H1 (cell line): ENCODE measurements at places on chromosomes 2 and 18.
A peak's percentile ranks its signal among the peaks of the same experiment; 100 is the strongest.

GRCh38 chr2:100821255-100821910, 1.4 kb downstream of the NPAS2 start:
- peaks cover 47% of the 10 kb centered on the region for H3K27me3 ChIP-seq
- no peak for DNase-seq
- no peak overlapping the region for H3K27ac ChIP-seq

DNA sequence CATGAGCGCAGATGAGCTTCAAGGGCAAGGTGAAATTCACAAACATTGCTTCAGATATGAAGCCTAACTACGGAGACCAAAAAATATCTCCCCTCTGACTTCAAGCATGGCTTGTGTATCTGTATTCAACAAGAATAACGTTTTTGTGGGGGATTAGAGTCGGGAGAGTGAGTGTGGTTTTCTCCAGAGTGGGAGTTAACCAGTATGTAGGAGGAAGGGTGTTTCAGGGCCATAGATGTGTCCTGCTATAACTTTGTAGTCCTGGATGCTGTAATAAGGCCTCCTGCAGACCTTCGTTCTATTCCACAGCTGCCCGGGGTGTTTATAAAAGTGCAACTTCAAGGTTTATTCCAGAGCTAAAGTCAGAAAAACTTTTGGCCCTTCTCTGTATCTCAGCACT, 12.9 kb upstream of the C2orf74 start:
- H3K27me3 ChIP-seq: no peaks in the 10 kb centered on the region
- no peak for DNase-seq
- no peaks in the 10 kb centered on the region for H3K4me1 ChIP-seq
- no peak overlapping the region for H3K27ac ChIP-seq
- peaks cover 10% of the 10 kb centered on the region; the same call in 1 of the 2 replicates for H3K36me3 ChIP-seq

DNA sequence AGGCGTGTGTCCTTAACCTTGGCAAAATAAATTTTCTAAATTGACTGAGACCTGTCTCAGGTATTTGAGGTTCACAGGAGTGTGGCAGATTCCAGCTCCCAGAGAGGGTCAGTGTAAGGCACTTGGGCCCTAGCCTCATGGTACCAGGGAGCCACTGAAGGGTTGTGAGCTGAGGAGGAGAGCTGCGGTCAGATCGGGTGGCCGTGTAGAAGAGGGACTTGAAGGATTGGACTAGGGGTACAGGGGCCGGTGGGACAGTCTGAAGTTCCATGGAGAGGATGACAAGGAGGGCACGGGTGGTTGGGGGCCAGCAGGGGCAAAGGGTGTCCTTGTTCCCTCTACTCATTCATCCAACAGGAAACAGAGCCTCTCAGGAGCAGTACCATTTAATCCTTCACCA, 327.0 kb upstream of the HS6ST1 start:
- peak overlapping the region; percentile 78; the same call in 1 of the 2 replicates for H3K27ac ChIP-seq
- H3K36me3 ChIP-seq: no peaks in the 10 kb centered on the region
- H3K4me3 ChIP-seq: no peak overlapping the region
- no peak for DNase-seq
- 0 out of 2 replicates have a peak, but pooled peaks cover 2% of the 10 kb centered on the region for H3K27me3 ChIP-seq
- peaks cover 25% of the 10 kb centered on the region for H3K4me1 ChIP-seq

- no peak for DNase-seq
- H3K4me3 ChIP-seq: no peak overlapping the region
Measured at GRCh38 chr2:202337151-202337550, 39.0 kb upstream of the BMPR2 start.

DNA sequence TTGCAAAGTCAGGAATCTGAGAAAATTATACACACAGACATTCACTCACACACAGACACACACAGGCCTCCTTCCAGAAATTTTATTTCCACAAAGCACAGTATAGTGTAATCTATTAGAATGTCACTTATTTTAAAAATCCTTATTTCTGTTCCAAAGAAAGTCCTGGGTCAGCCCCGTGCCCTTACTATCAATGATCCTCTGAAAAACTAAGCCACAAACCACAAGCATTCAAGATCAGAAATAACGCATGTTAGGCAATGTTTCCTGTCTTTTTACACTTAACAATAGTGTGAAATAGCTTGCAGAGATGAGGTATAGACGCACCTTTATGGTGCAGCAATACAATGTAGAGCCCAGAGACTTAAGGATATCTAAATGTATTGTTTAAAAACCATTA, 25.8 kb downstream of the TBC1D8 start:
- H3K27ac ChIP-seq: no peak overlapping the region
- no peak overlapping the region for H3K4me3 ChIP-seq
- no peak for DNase-seq
- no peaks in the 10 kb centered on the region for H3K36me3 ChIP-seq
- H3K27me3 ChIP-seq: no peaks in the 10 kb centered on the region

GRCh38 chr18:40072761-40073160, 1882.3 kb upstream of the PIK3C3 start:
- no peak for DNase-seq
- no peak overlapping the region for H3K27ac ChIP-seq
- H3K4me3 ChIP-seq: no peak overlapping the region
- H3K27me3 ChIP-seq: no peaks in the 10 kb centered on the region
- no peaks in the 10 kb centered on the region for H3K36me3 ChIP-seq
- no peaks in the 10 kb centered on the region for H3K4me1 ChIP-seq

DNA sequence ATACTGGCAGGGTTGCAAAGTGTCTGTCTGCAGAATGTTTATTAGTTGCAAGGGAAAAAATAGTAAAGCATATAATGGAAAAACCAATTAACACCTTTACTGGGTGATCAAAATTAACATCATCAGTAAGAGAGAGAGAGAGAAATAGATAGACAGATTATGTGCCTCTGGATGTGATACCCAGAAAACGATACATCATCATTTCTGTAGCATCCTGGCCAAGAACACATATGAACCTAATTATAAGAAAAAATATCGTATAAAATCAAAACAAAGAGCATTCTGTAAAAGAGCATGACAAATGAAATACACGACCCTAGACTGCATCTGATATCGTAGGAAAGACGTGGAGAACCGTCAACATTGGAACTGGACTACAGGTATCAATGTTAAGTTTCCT, 64.6 kb downstream of the SMC6 start:
- H3K27ac ChIP-seq: no peak overlapping the region
- no peaks in the 10 kb centered on the region for H3K4me1 ChIP-seq
- no peak overlapping the region for H3K4me3 ChIP-seq
- peaks cover 17% of the 10 kb centered on the region for H3K36me3 ChIP-seq
- H3K27me3 ChIP-seq: no peaks in the 10 kb centered on the region

DNA sequence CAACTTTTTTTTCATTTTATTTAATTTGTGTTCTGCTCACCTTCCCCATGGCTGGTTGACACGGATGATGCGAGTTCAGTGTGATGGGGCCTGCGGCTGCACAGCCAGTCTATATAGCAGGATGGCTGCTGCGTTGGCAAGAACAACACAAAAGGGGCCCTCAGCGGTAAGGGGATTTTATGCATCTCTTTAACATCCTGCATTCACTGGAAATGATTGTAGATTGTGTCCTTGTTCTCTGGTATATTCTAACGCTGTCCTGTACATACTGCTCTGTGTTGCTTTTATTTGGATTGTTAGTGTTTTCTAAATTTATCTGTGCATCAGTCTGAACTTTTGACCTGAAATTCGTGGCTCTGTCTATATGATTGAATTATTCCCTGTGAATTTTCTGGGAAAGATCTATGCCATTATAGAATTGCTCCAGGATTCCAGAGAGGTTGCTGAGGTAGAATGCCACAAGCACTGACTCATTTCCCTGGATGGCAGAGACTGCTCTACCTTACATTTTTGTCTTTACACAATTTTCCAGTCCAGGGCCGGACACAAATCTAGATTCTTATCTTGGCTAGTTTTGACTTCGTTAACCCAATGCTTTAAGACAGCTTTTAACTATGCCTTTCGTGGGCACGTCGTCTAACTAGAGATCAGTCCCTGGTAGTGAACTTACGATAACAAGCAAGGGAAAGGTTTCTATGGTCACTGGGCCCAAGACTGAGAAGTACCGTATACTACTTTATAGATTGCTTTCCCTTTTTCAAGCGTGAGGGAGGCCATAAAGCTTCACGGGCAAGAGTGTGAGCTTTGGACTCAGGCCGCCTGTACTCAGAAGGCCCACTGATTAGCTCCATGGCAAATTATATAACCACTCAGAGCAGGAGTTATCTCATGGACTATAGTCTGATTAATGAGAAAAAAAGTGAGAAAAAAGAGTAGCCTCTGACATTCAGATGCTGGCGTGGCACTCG, at the start of gene CRYGC:
Gene CRYGC (minus strand): TSS at position 85 of the 968 bp plus-strand sequence. CDS start 36 bp downstream, at position 49.
- H3K4me1 ChIP-seq: no peaks in the 10 kb centered on the region
- no peak within 1 kb of the TSS for H3K27ac ChIP-seq
- no peaks in the 10 kb centered on the region for H3K36me3 ChIP-seq
- no peak within 1 kb of the TSS for H3K4me3 ChIP-seq
- H3K27me3 ChIP-seq: no peaks in the 10 kb centered on the region

DNA sequence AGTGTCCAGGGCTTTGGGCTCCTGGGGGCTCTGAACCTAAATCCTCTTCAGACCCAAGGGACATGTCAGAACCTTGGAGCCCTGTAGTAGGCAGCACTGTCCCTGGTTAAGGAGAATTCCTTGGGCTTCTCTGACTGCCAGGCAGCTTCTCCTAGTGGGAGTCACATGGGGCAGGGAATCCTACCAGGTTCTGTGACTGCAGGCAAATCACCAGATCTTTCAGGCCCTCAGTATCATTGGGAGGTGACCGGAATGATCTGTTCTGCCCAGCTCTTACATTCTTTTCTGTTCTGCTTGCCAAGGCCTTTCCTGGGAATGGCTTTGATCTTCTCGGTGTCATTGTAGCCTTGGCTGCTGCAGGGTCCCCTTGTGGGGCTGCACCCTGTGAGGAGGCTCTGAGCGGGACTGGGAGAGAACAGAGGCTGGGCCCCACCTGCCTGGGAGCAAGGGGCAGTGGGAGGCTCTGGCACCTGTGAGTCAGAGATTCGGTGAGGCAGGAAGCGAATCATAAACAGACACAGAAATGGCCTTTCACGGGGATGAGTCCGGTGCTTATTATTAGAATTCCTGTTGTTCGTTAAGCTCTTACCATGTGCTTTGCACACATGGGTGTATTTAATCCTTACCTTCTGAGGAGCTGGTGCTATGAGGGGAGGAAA, 14.1 kb downstream of the CEP68 start:
- H3K4me3 ChIP-seq: no peak overlapping the region
- no peaks in the 10 kb centered on the region for H3K4me1 ChIP-seq
- no peak for DNase-seq
- peaks cover 39% of the 10 kb centered on the region for H3K36me3 ChIP-seq
- H3K27me3 ChIP-seq: no peaks in the 10 kb centered on the region
